SW 1271 (cell line): ENCODE measurements at places on chromosomes 2 and 18.

- DNase-seq = no peak
Measured at GRCh38 chr2:3488855-3489763, 30.2 kb downstream of the ADI1 start.

DNA sequence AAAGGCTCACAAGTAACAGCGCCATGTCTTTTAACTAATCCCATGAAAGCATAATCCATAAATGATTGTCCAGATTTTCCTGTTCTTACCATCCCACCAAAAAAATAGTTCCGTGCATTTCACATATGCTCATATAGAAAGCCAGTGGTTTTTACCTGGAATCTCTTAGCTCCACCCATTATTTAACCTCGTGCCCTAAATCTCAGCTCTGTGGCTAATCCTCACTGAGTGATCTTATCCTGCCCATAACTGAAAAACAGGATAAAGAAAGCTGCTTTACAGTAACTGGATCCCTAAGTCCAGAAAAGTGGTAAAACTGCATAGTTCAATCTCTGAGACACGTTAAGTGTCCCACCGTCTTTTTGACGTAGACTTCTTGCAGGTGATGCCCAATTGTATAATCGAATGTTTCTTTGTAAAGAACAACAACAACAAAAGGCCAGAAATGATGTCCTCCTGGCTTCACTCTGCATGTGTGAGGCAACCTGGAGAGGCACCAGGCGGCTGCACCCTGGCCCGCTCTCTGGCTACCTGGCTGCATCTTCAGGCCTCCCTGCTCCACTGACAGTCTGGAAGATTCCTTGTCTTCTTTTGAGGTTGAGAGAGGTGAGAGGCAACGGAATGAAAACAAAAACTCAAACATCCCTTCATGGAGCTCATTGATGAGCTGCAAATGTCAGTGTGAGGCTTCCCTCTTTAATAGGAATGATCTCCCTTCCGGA is 38.6 kb downstream of the FEZ2 start:
- DNase-seq = no peak

DNA sequence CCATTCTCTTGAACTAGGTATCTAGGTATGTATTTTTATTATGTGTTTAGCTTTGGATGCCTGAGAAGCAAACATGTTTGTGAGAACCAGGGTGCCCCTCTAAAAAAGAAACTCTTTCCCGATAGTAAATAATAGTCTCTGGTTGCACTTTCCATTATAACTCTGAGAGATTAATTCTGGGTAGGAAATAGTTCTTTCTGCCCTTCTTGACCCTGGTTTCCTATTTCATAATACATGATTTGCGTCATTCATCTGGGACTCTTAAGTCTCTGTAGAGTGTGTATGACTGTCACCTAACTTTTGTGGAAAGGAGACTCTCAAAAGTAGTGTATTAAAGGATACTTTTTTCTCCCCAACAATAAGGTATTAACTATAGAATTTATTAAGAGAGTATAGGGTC is 31.5 kb downstream of the ACSL3 start:
- no peak for DNase-seq

- no peak for DNase-seq
Measured at GRCh38 chr2:37836711-37837110, 88.4 kb upstream of the RMDN2 start.

- DNase-seq = no peak
Measured at GRCh38 chr2:159635006-159635789, 18.9 kb upstream of the BAZ2B start.

DNA sequence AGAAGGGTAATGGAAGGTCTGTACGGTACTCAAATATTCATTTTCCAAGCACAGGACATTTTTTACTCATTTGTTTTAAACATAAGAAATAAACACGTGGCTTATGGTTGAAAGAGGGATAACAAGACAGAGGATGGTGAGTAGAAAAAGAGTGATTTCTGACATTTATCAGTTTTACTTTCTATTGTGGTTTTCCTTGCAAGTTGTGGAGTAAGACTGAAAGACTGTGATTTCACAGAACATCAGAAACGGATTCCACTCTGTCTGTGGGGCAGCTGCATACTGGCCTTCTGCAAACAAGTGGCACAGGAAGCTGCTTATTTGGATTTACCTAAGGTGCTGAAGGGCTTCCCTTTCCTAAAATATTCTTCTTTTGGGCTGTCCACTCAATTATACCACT is 122.2 kb upstream of the ITGB6 start:
- no peak for DNase-seq

- DNase-seq = no peak
Measured at GRCh38 chr2:215368493-215368809, 56.6 kb downstream of the ATIC start.

DNA sequence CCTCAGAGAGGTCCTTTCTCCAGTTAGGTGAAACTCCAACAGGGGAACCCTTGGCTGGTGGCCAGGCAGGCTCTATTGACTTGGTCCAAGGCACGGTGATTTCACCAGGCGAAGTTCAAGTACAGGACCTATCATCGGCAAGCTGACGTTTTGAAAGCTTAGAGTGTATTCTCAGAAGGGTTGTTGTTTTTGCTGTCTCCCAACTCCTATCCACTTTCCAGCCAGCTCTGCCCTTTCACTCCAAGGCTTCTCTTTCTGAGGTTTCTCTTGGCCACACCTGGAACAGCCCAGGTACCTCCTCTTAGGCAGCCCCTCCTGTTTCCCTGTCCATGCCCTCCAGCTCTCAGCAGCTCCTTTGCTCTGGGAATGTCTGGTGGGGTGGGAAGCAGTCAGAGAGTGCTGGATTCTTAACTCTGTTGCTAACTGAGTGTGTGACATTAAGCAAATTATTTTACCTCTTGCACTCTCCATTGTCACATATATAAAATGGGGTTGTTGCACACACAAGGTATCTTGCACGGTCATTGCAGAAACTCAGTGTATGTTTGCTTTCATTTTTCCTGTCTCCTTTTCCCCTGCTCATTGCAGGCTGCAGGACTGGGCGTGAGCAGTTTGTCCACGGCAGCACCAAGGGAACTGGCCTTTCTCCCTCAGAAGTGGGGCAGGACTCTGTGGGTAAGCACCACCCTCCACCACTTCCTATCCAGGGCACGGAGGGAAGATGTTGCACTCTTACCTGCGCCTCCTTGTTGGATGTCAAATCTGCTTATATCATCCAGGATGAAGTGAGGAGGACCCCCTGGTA is 30.2 kb downstream of the CAPN13 start:
- DNase-seq = no peak

DNA sequence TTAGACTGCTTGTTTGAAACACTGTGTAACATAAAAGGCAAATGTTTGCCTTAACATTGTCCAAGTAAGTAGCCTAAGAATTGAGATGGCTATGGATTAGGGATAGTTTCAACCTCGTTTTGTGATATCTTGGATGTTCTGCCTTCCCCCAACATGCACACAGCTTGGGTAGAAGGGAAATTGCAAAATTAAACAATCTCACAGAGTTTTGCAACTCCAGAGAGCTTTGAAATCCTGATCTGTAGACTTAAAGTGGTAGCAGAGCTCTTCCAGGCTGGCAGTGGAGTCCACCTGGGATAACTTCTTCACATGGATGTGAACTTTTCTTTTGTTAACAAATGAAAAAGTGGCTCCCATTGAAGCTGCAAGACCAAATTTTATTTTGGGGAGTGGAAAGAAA is 59.6 kb downstream of the CHRNA1 start:
- no peak for DNase-seq

DNA sequence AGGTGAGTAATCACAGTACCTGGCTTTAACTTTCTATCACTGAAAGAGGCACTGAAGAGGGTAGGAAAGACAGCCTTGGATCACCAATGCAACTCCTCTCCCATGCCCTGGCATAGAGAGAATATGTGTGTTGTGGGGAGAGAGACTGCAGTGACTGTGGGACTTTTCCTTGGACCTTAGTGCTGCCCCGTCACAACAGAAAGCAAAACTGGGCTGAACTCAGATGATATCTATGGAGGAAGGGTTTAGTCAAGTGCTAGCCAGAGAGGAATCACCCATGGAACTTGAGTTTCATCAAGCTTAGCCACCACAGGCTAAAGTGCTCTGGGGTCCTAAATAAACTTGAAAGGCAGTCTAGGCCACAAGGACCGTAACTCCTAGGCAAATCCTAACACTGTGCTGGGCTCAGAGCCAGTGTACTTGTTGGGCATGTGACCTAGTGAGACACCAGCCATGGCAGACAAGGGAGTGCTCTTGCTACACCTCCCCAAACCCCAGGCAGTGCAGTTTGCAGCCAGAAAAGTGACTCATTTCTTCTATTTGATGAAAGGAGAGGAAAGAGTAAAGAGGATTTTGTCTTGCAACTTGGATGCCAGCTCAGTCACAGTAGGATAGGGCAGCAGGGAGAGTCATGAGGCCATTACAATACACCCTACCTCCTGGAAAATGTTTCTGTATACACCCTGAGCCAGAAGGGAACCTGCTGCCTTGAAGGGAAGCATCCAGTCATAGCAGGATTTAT is 105.8 kb upstream of the SPOPL start:
- no peak for DNase-seq

DNA sequence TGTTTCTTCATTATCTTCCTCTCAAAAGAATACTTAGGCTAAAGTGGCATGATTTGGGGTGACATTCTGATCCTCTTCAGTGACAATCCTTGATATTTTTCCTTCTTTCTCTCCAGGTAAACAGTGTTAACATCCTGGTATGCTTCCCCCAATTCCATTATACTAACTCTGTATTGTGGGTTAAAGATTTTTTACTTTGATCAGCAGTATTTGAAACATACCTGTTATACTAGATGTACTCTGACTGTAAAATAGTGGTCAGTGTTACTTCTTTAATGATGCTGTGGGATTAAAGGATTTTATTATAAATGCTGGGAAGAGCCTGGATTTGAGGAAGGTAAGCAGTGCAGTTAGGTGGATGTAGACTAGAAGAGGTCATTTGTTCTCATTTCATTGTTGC is 48.8 kb downstream of the MSH2 start:
- no peak for DNase-seq

GRCh38 chr18:58325494-58325893 is 281.5 kb downstream of the NEDD4L start:
- DNase-seq = no peak
